Retinal pigment epithelial cell (primary cell): ENCODE measurements at places on chromosomes 4 and X.

- no peak for DNase-seq
These were observed 93.1 kb downstream of the PCDH19 start for GRCh38 chrX:100316987-100317386.

DNA sequence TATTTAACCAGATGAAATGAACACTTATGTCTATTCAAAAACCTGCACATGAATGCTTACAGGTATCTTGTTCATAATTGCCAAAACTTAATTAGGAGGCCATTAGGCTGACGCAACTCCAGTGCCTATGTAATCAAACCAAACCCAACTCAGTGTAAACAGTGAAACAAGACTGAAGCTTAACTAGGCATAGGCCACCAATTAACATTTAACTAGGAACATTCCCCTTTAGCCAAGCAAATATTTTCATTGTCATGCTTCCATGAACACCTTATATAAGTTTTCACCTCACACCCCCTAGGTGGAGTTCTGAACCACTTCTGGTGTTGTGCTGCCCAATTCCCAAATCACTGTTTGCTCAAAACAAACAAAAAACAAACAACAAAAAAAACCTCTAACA is 686.0 kb downstream of the STPG2 start:
- DNase-seq: no peak

- DNase-seq: no peak
These were observed 290.3 kb downstream of the LDB2 start for GRCh38 chr4:16608123-16608522.

DNA sequence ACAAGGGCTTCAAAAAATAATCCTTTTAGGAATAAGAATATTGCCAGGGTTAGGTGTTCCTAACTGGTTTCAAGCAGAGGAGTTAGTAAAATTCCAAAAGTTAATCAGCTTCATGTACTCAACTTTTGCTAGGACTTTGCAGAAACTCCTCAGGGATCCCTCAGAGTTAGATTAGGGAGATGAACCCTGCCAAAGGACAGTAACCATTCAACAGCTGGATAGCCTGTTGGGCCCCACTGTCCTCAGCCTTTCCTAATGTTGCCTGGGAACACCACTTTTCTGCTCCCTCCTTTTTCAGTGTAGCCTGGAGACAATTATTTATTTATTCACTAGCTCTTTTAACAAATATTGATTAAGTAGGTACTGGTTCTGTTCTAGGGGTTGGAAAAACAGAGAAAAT is 53.8 kb downstream of the NFKB1 start:
- DNase-seq: no peak

- no peak for DNase-seq
These were observed 13.6 kb upstream of the EPGN start for GRCh38 chr4:74294681-74295080.

- DNase-seq: peak; percentile 41
These were observed 28.2 kb downstream of the FAM149A start for GRCh38 chr4:186132577-186133242.

- no peak for DNase-seq
These were observed 16.8 kb downstream of the BANK1 start for GRCh38 chr4:101807351-101807750.

DNA sequence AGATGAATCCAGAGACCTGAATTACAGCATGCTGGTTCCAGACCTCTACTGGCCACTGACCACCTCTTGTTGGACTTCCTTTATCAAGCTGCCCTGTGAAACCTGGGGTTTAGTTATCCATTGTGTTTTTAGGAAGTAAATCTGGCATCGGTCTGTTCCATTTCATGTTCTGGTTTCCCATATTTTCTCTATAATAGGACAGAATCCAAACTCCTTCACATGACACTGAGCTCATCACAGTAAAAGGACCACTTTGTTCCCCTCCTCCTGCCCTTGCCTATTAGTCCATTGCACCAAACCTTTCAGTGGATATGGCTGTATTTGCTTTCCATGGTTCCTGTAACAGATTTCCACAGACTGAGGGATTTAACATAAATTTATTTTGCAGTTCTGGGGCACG is 4.0 kb downstream of the MFAP3L start:
- DNase-seq: no peak

DNA sequence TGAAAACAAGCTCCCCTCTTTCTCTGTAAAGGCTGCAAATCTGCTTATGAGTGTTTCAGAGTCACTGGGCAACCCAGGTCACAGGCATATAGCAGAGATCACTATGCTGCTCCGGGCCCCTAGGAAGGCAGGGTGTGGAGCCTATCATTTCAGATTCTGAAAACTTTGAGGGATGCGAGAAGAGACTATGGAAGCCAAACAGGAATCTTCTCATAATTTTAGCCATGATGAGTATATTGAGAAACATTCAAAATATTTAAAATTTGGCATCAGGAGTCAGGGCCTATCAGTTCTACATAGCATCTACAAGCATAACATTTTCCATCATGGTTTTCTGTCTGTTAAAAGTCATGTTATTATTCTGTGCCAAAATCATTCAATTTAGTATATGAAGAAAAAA is 61.7 kb upstream of the ATXN3L start:
- no peak for DNase-seq

- no peak for DNase-seq
These were observed 90.0 kb downstream of the AREG start for GRCh38 chr4:74534936-74535335.

- no peak for DNase-seq
These were observed 74.1 kb downstream of the FBXO8 start for GRCh38 chr4:174209341-174209740.

- peak; percentile 9 for DNase-seq
These were observed 194.7 kb downstream of the RAB28 start for GRCh38 chr4:13289391-13289790.

- DNase-seq: no peak
These were observed 18.9 kb upstream of the CXCR3 start for GRCh38 chrX:71637253-71637618.

DNA sequence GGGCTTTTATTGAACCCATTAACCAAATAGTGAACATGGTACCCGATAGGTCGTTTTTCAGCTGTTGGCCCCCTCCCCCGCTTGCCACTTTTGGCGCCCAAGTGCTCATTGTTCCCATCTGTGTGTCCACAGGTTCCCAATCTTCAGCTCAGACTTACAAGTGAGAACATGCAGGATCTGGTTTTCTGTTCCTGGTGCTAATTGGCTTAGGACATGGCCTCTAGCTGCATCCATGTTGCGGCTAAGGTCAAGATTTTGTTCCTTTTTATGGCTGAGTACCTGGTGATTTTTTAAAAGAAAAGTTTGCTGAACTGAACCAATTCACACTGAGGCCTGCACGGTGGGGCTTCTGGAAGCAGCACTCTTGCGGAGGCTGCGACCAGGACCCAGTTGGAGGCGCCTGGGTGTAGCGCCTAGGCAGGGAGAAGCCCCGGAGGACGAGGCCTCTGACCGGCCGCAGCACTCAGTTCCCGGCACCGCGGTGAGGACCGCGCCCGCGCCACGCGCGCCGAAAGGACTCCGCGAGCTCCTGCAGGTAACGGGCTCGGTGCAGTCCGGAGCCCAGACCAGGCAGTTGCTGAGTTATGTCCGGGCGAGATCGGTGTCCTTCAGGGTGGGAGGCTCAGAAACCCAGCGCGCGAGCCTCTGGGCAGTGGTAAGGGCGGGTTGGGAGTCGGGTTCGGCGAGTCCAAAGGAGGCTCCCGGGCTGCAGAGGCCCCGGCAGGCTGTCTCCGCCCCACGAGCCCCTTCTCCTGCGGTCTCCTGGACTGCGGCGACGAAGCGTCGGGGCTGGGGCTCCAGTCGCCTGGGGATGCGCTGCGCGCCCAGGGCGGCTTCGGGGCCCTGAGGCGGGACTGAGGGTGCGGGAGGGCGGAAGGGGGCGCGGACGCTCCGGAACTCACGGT is 15.8 kb upstream of the SLC25A4 start:
- no peak for DNase-seq

DNA sequence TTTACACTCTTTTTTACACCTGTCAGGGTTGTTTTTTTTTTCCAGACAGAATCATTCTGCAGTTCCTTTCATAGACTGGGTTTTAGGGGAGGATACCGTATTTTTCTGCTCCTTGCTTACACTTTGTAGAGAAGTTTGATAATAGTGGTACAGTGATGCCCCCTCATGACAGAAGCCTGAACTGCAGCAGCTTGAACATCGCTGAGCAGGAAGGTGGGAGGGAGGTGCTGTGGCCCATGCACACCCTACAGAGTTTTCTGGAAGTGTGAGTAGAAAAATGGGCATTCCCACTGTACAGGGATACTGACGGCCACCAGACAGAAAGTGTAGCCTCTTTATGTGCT is 54.5 kb downstream of the RAB40A start:
- no peak for DNase-seq

GRCh38 chrX:13092455-13092941 is 48.1 kb upstream of the FAM9C start:
- no peak for DNase-seq

- no peak for DNase-seq
These were observed 4.5 kb downstream of the DDX60L start for GRCh38 chr4:168475745-168476144.

GRCh38 chr4:157363360-157363759 is 142.8 kb downstream of the GRIA2 start:
- no peak for DNase-seq

DNA sequence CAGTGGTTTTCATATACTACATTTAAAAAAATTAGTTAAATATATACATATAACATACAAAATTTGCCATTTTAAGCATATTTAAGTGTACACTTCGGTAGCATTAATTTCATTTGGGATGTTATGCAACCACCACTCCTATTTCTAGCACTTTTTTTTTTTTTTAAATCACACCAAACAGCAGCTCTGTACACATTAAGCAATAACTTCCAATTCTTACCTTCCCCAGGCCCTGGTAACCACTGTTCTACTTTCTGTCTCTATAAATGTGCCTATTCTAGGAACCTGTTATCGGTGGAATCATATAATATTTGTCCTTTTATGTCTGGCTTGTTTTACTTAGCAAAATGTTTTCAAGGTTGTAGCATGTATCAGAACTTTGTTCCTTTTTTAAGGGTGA is 39.1 kb downstream of the TMEM164 start:
- no peak for DNase-seq

- no peak for DNase-seq
These were observed at the start of gene EFHC2 for GRCh38 chrX:44343412-44344141. TSS of gene EFHC2 (minus strand) at chrX:44343672. CDS start at chrX:44343588, 84 bp downstream.

DNA sequence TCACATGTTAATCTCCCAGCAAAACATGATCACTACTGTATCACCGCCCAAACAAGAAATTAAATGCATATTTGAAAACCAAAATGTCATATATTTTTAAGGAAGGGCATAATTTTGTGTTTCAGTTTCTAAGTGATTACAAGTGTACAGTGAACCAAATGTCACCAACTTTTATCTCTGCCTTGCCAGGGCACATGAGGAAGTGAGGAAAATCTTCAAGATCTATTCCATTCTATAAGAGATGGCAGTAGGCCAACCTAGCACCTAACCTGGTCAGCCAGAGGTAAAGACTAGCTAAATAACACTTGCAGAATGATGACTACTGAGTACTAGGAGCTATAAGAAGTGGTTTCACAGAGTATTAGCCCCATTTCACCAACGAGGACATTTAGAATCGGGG is 107.2 kb downstream of the ATP11C start:
- no peak for DNase-seq

GRCh38 chrX:95893636-95894035 is 791.0 kb upstream of the DIAPH2 start:
- DNase-seq: no peak

GRCh38 chr4:114879916-114880669 is 233.3 kb downstream of the NDST4 start:
- no peak for DNase-seq

- no peak for DNase-seq
These were observed 15.8 kb upstream of the RGS12 start for GRCh38 chr4:3276986-3277385.

DNA sequence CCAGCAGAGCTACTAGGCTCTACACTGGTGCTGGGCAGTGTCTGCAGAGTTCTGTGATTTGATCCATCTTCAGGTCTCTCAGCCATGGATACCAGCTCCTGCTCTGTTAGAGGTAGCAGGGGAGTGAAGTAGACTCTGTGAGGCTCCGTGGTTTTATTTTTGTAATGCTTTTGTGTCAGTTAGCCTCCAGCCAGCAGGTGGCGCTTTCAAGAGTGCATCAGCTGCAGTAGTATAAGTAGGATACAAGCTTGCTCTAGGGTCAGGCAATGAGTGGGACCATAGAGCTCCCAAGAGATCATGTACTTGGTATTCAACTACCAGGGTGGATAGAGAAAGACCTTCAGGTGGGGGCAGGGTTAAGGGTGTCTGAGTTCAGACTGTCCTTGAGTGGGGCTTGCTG is 362.5 kb upstream of the TRAM1L1 start:
- no peak for DNase-seq

GRCh38 chr4:136867465-136867864 is 664.8 kb downstream of the PCDH18 start:
- no peak for DNase-seq

DNA sequence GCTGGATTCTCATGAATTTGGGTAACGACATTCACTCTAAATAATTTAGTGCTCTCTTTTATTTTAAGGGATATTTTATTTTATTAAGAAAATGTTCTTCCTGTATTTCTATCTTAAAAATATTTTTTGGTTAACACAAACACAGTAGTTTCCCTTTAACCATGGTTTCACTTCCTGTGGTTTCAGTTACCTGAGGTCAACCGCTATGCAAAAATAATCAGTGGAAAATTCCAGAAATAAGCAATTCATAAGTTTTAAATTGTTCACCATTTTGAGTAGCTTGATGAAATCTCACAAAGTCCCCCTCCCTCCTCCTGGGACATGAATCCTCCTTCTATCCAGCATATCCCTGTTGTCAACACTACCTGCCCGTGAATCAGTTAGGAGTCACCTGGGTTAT is 71.4 kb downstream of the GBA3 start:
- DNase-seq: no peak

DNA sequence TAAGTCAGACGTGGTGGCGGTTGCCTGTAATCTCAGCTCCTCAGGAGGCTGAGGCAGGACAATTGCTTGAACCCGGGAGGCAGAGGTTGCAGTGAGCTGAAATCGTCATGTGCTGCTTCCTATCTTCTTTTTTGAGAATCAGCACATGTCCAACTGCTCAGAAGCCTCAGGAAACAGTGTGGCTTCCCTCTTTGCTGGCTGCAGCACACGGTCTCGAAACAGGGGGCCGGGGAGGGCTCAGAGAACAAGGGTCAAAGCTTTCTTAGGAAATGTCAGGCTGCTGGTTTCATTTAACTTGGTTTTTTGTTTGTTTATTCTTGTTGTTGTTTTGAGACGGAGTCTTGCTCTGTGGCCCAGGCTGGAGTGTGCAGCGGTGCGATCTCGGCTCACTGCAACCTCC is 31.3 kb downstream of the CRLF2 start:
- DNase-seq: no peak

DNA sequence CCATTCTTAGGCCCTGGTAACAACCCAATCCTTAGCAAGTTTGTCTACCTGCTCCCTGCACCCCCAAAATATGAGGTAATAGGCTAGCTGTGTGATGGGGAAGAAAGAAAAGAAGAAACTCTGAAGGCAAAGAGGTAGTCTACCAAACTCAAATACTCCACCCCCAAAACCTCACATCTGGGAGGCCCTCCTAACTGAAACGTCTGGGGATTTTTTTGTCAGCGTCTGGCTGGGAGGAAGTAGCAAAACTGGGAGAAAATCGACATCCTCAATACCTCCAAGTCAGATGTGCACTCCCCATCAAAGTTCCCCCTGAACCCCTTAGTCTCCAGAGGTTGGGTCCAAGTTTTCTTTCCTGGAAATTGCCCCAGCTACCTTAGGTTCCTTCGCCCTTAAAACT is 1.0 kb downstream of the LAMP2 start:
- DNase-seq: no peak

- DNase-seq: no peak
These were observed 109.2 kb upstream of the AP1S2 start for GRCh38 chrX:15963858-15964257.
